Astrocyte (in vitro differentiated cells and primary cell): ENCODE measurements at places on chromosomes 7 and 10. TPM values are rescaled to one million over a fixed set of nuclear protein-coding genes. Genes with fewer than 3 reads are reported as not detected.

DNA sequence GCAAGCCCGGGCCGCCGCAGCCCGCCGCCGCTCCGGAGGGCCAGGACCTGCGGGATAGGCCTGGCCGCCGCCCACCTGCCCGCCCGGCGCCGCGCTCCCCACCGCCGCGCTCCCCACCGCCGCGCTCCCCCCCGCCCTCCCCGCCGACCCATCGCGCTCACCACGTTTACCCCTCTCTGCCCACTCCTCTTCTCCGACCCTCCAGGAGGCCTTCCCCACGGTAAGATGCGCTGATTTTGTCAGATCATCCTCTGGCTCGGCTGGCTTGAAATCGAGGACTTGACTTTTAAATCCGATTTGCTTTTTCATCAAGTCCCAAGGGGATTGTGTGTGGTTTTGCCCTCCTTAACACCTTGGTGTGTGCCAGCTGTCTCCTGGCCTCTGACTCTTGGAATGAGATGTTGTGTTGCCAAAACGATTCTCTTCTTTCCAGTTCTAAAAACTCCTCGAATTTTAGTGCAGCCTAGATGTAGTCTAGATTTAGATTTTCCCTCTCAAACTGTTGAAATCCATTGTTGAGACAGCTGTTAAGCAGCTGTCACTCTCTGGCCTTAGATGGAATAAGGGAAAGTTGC lies 738 bp downstream of the POM121 start:
- peaks cover 13% of the 10 kb centered on the region for H3K4me1 ChIP-seq
- peak overlapping the region; percentile 96 for H3K4me3 ChIP-seq
- no peak for DNase-seq
- H3K27me3 ChIP-seq = no peaks in the 10 kb centered on the region
- H3K27ac ChIP-seq = peak overlapping the region; percentile 94
- H3K36me3 ChIP-seq = peaks cover 28% of the 10 kb centered on the region

The ASZ1 gene
- total RNA-seq = not detected in 2 replicates

- H3K36me3 ChIP-seq = no peaks in the 10 kb centered on the region
- no peaks in the 10 kb centered on the region for H3K27me3 ChIP-seq
- H3K4me3 ChIP-seq = no peak overlapping the region
- H3K4me1 ChIP-seq = no peaks in the 10 kb centered on the region
- H3K27ac ChIP-seq = no peak overlapping the region
These were observed 44.8 kb downstream of the KBTBD2 start for GRCh38 chr7:32846630-32847225.

GRCh38 chr7:23759671-23760391 lies 49.8 kb downstream of the STK31 start:
- peak; percentile 91 for DNase-seq
- H3K4me3 ChIP-seq = no peak overlapping the region
- H3K36me3 ChIP-seq = no peaks in the 10 kb centered on the region
- H3K27ac ChIP-seq = no peak overlapping the region
- no peaks in the 10 kb centered on the region for H3K27me3 ChIP-seq

The INA gene
- 26.9 and 39.6 TPM in 2 replicates for total RNA-seq

The C7orf57 gene
- total RNA-seq = not detected in 2 replicates

- peaks cover 2% of the 10 kb centered on the region for H3K36me3 ChIP-seq
- no peak for DNase-seq
- H3K4me3 ChIP-seq = no peak overlapping the region
These were observed 5.9 kb downstream of the ADAMTS14 start for GRCh38 chr10:70678250-70678635.

The HOXA5 gene
- not detected in 2 replicates for total RNA-seq

GRCh38 chr7:67773081-67773480 lies 776.4 kb downstream of the TYW1 start:
- no peaks in the 10 kb centered on the region for H3K36me3 ChIP-seq
- H3K27me3 ChIP-seq = no peaks in the 10 kb centered on the region
- no peak overlapping the region for H3K27ac ChIP-seq
- no peak for DNase-seq
- H3K4me3 ChIP-seq = no peak overlapping the region
- no peaks in the 10 kb centered on the region for H3K4me1 ChIP-seq

DNA sequence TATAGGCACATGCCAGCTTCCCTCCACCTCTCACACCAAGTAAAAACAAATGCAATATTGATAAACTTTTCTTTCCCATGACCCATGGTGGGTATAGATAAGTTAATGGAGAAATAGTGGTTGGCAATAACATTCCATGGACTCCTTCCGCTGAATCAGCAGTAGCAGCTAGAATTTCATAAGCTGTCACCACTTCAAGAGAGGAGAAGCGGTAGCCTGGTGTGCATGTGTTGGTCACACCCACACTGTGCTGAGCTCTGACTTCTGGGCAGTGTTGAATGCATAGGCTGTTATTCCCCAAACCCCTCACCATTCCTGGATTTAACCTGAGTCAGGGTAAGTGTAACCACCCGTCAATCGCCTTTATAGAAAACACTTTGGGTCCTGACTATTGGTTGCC lies 32.5 kb upstream of the BMPER start:
- no peak for DNase-seq
- no peaks in the 10 kb centered on the region for H3K27me3 ChIP-seq
- H3K4me3 ChIP-seq = no peak overlapping the region
- H3K27ac ChIP-seq = peak overlapping the region; percentile 63
- no peaks in the 10 kb centered on the region for H3K36me3 ChIP-seq

- no peak overlapping the region for H3K27ac ChIP-seq
- DNase-seq = no peak
- no peaks in the 10 kb centered on the region for H3K36me3 ChIP-seq
These were observed 644.4 kb downstream of the KCNMA1 start for GRCh38 chr10:76993213-76993612.

- no peak overlapping the region for H3K27ac ChIP-seq
- no peak for DNase-seq
- H3K4me1 ChIP-seq = no peaks in the 10 kb centered on the region
- H3K36me3 ChIP-seq = no peaks in the 10 kb centered on the region
- no peaks in the 10 kb centered on the region for H3K27me3 ChIP-seq
These were observed 153.5 kb downstream of the PARD3 start for GRCh38 chr10:34661580-34661979.

- no peak for DNase-seq
- H3K4me3 ChIP-seq = no peak overlapping the region
- no peaks in the 10 kb centered on the region for H3K36me3 ChIP-seq
- no peaks in the 10 kb centered on the region for H3K27me3 ChIP-seq
These were observed 750.7 kb upstream of the PHF14 start for GRCh38 chr7:10222976-10223375.

DNA sequence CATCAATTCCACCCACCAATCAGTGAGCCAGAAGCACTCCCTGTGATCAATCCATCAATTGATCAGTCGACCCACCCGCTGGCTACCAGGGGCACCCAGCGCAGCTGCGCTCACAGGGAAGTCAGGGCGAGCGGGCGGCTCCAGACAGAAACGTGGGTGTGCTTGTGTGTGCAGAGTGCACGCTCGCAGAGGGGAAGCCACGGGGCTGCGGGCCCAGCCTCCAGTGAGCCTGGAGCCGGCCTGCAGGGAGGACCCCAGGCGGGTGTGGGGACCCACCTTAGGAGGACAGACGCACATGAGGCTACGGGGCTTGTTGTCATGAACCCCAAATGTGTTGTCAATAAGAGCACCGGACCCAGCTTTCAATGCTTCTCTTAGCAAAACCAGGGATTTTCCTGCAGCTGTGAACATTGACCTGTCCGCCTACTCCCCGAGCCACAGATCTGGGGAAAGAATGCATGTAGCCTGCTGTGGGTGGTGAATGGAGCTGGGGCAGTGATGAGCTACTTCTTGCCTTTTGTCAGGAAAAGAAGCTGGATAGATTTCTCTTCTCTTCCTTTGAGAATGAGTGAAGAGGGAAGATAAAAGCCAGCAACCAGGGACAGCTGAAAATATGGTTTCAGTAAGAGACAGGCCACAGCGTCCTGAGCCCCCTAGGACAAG lies 497.8 kb downstream of the DNAJB6 start:
- H3K27ac ChIP-seq = no peak overlapping the region
- DNase-seq = peak; percentile 13
- H3K36me3 ChIP-seq = no peaks in the 10 kb centered on the region
- no peaks in the 10 kb centered on the region for H3K27me3 ChIP-seq
- no peaks in the 10 kb centered on the region for H3K4me1 ChIP-seq

The CALHM3 gene
- not detected in 2 replicates for total RNA-seq

DNA sequence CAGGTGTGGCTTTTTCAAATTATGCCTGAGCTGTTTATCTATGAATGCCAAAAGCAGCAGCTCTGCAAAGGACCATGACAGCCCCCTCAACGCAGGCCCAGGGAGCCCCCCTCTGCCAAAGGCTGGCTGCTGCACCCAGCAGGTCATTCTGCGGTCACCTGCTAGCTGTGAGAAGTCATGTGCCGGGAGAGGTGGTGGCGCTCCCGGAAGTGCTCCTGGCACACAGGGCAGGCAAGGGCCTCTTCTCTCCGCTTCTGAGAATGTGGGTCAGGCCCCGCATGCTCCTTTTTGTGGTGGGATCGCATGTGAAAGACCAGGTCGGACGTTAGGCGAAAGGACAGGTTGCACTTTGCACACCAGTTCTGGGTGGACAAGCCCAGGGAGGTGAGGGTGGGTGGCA lies 16.4 kb downstream of the ZNF488 start:
- no peak overlapping the region for H3K4me3 ChIP-seq
- H3K27ac ChIP-seq = no peak overlapping the region
- DNase-seq = no peak

DNA sequence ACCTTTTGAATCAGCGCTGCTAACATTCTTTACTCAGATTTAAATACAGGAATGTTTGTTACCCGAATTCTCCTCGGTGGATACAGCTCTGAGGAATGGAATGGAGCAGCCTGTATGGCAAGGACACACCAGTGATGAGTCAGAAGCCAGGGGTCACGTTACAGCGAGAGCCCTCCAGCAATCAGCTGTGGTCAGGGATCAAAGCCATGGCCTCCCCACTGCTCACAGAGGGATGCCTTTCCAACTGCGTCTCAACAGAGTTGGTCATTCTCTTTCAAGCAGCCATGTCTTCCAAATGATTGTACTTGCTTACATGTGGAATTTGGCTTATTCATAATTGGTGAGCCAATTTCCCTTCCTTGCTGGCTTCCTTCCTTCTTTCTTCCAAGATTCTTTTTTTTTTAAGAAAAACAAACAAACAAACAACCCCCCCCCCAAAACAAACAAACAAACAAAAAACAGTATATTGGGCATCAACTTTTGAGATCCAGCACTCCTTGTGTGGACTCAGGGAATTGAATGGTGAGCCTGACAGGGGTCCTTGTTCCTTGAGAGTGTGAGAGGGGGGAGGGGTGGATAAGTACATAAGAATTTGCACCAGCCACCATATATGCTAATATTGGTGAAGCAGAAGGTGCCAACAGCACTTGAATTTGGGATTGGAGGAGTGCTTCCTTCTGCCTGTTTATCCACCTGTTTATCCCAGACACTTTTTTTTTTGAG lies 100.2 kb downstream of the ATXN7L1 start:
- peaks cover 26% of the 10 kb centered on the region for H3K4me1 ChIP-seq
- peak overlapping the region; percentile 77 for H3K27ac ChIP-seq
- H3K36me3 ChIP-seq = no peaks in the 10 kb centered on the region
- H3K27me3 ChIP-seq = no peaks in the 10 kb centered on the region
- no peak overlapping the region for H3K4me3 ChIP-seq

DNA sequence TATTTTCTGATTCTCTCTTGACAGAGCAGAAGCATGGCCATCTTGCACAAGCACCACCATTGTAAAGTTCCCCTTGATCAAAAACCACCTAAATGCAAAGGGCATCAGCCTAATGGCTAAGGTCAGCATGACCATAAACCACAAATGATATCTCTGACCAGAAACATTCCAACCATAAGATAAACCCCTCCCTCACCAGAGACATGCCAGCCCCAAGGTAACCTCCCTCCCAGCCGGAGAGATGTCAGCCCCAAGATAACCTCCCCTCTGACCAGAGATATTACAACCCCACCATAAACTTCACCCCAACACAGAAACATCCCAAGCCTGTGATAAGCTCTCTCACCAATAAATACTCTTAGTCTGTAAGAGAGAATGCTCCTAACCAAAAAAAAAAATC lies 72.1 kb upstream of the CDK1 start:
- no peak overlapping the region for H3K4me3 ChIP-seq
- no peaks in the 10 kb centered on the region for H3K27me3 ChIP-seq
- DNase-seq = no peak
- H3K36me3 ChIP-seq = no peaks in the 10 kb centered on the region
- H3K27ac ChIP-seq = no peak overlapping the region

- no peaks in the 10 kb centered on the region for H3K36me3 ChIP-seq
- no peaks in the 10 kb centered on the region for H3K27me3 ChIP-seq
- H3K4me1 ChIP-seq = no peaks in the 10 kb centered on the region
- no peak overlapping the region for H3K27ac ChIP-seq
- DNase-seq = no peak
These were observed 177.4 kb downstream of the CELF2 start for GRCh38 chr10:11194859-11195586.

- no peak for DNase-seq
- no peak overlapping the region for H3K27ac ChIP-seq
- no peaks in the 10 kb centered on the region for H3K36me3 ChIP-seq
- H3K27me3 ChIP-seq = no peaks in the 10 kb centered on the region
- no peak overlapping the region for H3K4me3 ChIP-seq
- no peaks in the 10 kb centered on the region for H3K4me1 ChIP-seq
These were observed 19.2 kb downstream of the ABCB4 start for GRCh38 chr7:87456247-87456646.

GRCh38 chr7:130182990-130183389 lies 22.2 kb downstream of the TMEM209 start:
- no peak for DNase-seq
- H3K36me3 ChIP-seq = peaks cover 18% of the 10 kb centered on the region
- no peak overlapping the region for H3K4me3 ChIP-seq
- no peaks in the 10 kb centered on the region for H3K27me3 ChIP-seq
- H3K4me1 ChIP-seq = no peaks in the 10 kb centered on the region

- peaks cover 40% of the 10 kb centered on the region for H3K4me1 ChIP-seq
- DNase-seq = peak; percentile 86
- no peaks in the 10 kb centered on the region for H3K27me3 ChIP-seq
- peaks cover 33% of the 10 kb centered on the region for H3K36me3 ChIP-seq
- peak overlapping the region; percentile 8 for H3K27ac ChIP-seq
- H3K4me3 ChIP-seq = no peak overlapping the region
These were observed 125.9 kb upstream of the PPIF start for GRCh38 chr10:79221110-79222051.

- no peaks in the 10 kb centered on the region for H3K36me3 ChIP-seq
- no peaks in the 10 kb centered on the region for H3K4me1 ChIP-seq
- H3K27me3 ChIP-seq = no peaks in the 10 kb centered on the region
- no peak overlapping the region for H3K27ac ChIP-seq
- DNase-seq = no peak
These were observed 288.0 kb downstream of the ARL4A start for GRCh38 chr7:12975412-12975811.

The ANKRD30A gene
- not detected in 2 replicates for total RNA-seq

The AKR1C1 gene
- 0.60 and 1.3 TPM in 2 replicates for total RNA-seq

The UCMA gene
- total RNA-seq = not detected in 2 replicates

The AQP1 gene
- total RNA-seq = 6.7 and 10.0 TPM in 2 replicates

The NUTM2B gene
- 0.70 TPM in 1 of 2 replicates, not detected in the other for total RNA-seq

The PRPF18 gene
- total RNA-seq = 18.8 and 21.0 TPM in 2 replicates

The XRCC2 gene
- 1.2 and 1.6 TPM in 2 replicates for total RNA-seq

GRCh38 chr10:46236941-46237681 lies 49.7 kb upstream of the ANTXRL start:
- no peaks in the 10 kb centered on the region for H3K36me3 ChIP-seq
- H3K4me3 ChIP-seq = no peak overlapping the region
- no peaks in the 10 kb centered on the region for H3K27me3 ChIP-seq

The GPC2 gene
- 6.5 and 7.6 TPM in 2 replicates for total RNA-seq
